ENCODE measurements at places on chromosomes 1 and 21.

GRCh38 chr1:29554208-29554778, 318.0 kb downstream of the PTPRU start:
- DNase-seq: no peak

DNA sequence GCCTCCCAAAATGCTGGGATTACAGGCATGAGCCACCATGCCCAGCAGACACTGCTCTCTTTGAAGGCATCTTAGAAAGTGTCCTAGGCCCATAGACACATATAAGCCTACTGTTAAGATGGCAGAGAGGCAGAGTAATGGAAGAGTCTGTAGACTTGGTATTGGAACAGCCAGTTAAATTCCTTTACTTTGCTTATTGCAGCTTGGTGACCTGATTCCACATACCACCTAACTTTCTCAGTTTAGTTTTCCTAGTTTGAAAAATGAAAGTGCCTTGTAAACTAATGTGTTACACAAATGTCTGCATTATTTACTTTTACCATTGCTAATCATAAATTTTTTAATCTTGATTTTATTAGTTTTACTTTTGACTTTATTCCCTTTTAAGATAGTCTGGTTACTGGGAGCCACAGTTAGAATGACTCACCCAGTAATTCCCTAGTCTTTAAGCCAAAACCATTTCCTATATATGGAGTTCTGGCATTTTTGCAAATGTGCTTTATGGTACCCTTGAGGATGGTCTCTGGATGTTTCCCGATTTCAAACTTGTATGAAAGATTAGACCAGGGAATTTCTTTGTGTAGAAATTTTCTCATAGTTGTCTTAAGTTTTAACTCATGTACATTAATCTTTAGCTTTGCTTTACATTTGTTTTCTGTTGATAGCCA, 6.4 kb downstream of the SMAP2 start:
- no peak for DNase-seq

DNA sequence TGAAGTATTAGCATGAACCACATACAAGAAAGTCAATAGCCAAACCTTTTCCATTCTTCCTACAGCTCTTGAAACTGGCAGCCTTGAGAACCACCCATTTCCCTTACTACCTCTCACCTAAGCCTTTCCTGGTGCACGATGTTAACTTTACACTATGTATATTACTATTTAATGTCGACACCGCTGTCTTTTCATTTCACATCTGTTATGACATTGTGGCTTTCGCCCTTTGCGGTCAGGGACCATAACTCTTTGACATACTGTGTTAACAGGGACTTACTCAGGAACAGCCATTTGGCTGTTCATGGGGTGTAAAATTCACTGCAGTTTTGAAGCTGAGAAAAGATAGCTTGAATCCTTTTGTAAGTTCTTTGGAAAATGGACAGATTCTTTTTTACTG, 21.1 kb upstream of the GPR88 start:
- DNase-seq: no peak

DNA sequence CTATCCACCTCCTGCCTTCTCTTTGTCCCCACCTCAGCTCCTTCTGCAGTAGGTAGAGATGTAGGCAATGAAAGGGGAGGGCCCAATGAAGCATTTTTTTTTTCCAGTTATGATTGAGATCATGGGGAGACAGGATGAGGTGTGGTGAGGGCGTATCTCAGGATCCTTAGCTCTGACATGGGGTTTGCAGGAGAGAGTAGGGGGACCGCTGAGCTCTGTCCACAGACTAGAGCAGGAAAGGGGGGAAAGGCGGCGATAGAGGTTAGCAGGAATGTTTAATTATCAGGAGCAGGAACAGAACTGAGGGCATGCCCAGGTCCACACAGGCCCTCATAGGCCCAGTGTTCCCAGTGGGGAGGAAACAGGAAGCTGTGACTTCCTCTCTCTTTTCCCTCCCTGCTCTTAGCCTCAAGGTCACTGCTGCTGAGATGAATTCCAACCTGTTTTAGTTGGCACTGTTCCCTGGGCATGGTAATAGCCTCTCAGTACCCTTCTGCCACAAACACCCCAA, 901 bp upstream of the RXFP4 start:
- DNase-seq: peak; percentile 42

DNA sequence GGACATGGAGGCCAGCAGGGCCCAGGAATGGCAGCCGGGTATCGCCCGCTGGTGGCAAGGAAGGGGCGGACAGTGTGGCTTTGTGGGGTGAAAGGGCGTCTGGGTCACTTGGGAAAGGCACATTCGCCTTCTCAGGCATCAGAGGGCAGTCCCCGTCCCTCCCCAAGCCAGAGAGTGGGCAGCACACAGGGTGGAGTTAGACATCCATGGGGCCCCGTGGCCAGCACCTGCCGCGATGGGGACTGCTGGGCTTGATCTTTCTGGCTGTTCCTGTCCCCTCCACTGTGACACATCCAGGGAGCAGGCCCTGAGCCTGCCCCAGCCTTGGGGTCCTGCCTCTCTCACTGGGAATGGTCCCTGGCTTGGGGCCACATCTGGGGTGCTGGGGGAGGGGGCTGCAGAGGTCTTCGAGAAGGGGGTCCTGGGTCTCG, 4.0 kb upstream of the TRPM2 start:
- DNase-seq: no peak

DNA sequence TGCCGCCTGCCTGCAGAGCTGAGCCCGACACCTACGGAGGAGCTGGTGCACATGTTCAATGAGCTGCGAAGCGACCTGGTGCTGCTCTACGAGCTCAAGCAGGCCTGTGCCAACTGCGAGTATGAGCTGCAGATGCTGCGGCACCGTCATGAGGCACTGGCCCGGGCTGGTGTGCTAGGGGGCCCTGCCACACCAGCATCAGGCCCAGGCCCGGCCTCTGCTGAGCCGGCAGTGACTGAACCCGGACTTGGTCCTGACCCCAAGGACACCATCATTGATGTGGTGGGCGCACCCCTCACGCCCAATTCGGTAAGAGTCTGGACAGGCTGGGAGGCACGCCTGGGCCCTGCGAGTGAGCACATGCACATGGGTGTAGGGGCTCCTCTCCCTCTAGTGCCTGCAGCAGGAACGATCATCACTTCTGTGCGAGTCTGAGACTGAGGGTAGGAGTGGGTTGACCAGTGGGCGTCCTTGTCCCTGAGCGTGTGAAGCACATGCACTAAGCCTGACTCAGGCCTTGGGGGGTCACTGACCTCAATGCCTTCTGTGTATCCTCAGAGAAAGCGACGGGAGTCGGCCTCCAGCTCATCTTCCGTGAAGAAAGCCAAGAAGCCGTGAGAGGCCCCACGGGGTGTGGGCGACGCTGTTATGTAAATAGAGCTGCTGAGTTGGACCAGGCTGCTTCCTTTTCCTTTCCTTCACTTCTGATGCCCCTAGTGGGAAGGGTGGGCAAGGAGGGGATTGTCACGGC, 6.9 kb downstream of the DMAP1 start:
- no peak for DNase-seq

DNA sequence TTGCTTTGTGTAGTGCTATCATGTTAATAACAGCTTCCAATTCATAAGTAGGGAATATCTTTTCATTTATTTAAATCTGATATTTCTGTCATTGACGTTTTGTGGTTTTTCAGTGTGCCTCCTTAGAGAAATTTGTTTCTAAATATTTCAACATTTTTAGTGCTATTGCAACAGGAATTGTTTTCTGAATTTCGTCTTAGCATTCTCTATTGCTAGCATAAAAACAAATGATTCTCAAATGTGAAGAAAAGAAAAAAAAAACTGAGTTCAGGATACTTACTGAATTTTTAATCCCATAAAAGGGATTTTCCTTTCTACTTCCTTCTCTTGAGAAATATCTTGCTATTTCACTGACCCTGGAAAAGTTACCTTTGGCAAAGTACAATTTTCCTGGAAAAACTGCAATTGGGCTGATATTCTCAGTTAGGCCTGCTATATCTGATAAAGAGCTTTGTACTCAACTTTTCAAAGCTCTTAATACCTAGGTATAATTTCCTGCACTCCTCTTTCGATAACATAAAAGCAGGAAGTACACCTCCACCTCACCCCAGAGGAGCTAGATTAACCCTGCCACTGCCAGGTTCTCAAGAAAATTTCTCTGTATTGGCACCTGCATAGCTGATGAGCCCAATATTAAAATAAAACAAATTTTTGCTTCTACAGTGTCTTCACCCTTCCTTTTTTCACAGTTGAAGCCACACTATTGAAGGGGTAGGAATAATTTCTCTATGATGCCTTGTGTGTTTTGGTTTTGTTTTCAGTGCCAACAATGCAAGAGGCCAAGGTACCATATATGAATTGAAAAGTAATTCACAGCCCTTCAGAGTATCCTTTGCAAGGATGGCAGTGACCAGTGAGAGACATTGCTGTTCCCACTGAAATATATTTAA, 35.6 kb downstream of the PTPN14 start:
- no peak for DNase-seq

Measured in pons (tissue), 1 donor.